ENCODE measurements at places on chromosomes 12 and 14.

GRCh38 chr14:105197211-105197641 is 16.1 kb upstream of the NUDT14 start:
- DNase-seq, result no peak

DNA sequence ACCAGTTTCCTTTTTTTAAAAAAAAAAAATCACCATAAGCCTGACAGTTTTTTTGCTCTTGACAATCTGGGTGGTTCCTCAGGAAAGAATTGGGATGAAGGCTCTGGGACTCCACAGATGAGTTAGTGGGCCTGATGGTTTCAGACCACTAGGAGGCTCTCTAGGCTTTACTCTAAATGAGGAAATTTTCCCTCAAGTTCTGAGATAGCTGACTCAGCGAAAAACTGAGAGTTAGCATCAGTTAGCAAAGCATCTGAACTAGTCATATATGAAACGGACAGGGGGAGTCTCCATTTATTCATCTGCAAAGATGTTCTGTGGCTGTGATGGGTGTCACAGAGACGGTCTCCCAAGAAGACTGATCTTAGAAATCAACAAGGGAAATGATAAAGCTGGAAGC is 314.3 kb upstream of the OR4E1 start:
- no peak for DNase-seq

- DNase-seq, result no peak
These were observed 32.3 kb upstream of the EAPP start for GRCh38 chr14:34571771-34572170.

- no peak for DNase-seq
These were observed 24.2 kb upstream of the AMN start for GRCh38 chr14:102898298-102898697.

DNA sequence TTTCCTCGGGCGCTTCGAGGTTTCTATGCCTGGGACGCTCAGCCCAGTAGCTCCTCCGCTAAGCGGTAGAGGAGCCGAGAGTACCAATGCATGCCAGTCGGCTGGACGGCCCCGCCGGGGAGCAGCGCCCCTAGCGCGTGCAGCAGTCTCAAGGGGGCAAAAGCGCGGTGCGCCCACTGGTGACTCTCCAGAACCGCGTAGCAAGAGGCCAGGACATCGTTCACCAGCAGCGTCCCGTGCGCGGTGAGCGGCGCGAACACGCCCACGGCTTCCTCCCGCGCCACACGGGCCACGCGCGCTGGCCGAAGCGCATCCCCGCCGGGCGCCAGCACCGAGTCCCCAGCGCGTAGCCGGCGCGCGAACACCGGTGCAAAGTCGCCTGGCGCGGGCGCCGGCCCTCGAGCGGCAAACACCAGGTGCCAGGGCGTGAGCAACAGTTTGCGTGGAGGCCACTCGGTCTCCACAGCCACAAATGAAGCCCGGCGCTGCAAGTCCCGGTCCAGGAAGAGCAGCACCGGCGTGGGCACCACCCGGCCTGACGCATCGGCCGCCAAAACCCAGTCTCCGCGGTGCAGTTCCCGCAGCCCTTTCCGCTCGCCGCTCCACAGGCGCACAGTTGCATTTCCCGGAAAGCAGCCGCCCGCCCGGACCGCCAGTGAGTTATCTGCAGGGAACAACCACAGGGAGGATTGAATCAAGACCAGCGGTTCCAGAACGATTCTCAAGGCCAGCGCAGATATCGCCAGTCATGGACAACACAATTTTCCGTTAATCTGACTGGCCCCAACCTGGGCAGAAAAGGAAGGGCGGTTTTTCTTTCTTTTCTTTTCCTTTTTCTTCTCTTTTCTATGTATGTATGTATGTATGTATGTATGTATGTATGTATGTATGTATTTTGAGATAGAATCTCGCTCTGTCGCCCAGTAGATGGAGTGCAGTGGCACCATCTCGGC is 4.5 kb downstream of the DHH start:
- peak; percentile 10 for DNase-seq

GRCh38 chr12:99911967-99912366 is 72.8 kb downstream of the ANKS1B start:
- DNase-seq, result no peak

DNA sequence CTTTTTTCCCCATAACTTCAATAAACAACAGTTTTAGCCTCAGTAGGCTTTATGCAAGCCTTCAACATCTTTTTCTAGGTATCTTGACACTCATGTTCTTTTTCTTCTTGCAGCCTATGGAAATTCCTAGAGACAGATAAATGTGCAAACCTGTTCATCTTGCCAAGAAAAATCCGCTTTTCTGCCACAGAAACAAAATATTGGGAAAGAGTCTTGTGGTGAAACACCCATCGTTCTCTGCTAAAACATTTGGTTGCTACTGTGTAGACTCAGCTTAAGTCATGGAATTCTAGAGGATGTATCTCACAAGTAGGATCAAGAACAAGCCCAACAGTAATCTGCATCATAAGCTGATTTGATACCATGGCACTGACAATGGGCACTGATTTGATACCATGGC is 295.9 kb downstream of the ZFP36L1 start:
- no peak for DNase-seq
